HCEC 1CT (cell line): ENCODE measurements at places on chromosomes 13 and 19.

- no peak for DNase-seq
Observed at GRCh38 chr13:98664924-98665637, 87.4 kb downstream of the SLC15A1 start.

- no peak for DNase-seq
Observed at GRCh38 chr13:94799299-94799698, 87.0 kb upstream of the SOX21 start.

DNA sequence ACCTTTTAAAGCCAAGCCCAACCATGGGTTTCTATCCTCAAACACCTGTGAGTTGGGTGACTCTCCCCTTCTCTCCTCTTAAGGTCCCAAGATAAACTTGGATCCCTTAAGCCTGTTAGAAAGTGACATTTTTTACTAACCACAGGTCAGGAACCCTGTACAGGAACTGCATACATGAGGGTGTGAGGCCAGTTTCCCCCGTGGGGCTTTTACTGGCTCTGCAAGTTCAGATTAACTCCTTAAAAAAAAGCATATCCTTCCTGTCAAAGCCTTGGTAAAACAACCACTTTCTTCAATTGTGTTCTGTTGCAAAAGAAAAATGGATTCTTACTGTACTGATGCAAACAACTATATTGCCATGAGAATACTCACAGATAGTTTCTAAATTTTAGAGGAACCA lies 2638.7 kb upstream of the PCDH20 start:
- no peak for DNase-seq

DNA sequence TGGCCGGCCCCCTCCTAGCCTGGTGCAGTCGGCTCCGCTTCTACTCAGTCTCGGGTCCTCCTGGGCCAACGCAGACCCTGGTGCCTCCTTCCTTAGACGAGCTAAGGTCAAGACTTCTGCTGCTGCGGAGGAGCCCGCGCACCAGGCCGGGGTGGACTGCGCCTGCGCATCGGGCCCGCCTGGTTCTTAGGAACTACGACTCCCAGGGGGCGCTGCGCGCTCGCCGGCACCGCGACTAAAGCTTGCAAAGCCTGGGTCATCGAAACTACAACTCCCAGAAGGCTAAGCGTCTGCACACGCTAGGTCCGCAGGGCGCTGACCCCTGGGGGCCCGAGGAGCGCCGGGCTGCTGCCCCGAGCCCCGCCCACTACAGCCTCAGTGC lies at the start of gene ZNF835:
Gene ZNF835 (minus strand): TSS at position 145 of the 382 bp plus-strand sequence. CDS start 6,559 bp downstream, outside the sequence.
- DNase-seq, result no peak

GRCh38 chr19:18230941-18231734 lies 4.9 kb upstream of the PDE4C start:
- no peak for DNase-seq

GRCh38 chr13:106352850-106353249 lies 182.6 kb downstream of the EFNB2 start:
- no peak for DNase-seq

- DNase-seq, result peak; percentile 24
Observed at GRCh38 chr19:5690955-5691821, 1.1 kb downstream of the RPL36 start.

GRCh38 chr13:99743094-99743493 lies 228.5 kb downstream of the ZIC5 start:
- no peak for DNase-seq

GRCh38 chr13:44792096-44792495 lies 197.2 kb downstream of the NUFIP1 start:
- DNase-seq, result no peak
